ENCODE measurements at places on chromosomes 16 and 17.

- no peak for DNase-seq
These were observed 9.3 kb downstream of the RIPOR1 start for GRCh38 chr16:67537636-67538591.

DNA sequence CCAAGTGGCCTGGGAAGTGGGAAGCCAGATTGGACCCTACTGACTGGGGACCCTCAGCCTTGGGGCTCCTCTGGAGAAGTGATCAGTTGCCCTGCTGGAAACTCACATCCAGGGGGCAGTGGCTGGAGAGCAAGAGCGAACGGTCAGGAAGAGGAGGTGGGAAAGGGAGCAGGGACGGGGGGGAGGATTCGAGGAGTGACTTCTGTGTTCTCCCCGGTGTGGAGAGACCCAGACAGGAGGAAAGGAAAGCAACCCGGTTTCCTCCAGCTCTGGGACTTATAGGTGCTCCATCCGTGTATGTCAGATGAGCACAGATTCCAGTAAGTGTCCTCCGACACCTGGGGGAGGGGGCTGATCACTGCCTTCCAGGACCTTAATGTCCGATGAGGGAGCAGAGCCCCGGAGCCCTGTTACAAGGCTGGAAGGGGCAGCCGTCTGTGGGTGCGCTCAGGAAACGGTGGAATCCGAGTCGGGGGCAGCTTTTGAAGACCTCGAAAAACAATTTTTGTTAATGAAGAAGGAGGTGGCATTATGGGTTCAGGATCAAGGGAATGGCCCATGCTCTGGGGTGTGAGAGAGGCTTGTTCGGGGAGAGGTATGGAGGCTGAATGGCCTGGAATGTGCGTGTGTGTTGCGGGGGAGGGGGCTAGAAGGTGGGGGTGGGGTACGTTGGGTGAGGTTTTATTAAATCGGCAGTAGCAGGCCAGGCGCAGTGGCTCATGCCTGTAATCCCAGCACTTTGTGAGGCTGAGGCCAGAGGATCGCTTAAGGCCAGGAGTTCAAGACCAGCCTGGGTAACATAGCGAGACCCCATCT, 34.8 kb upstream of the NDRG4 start:
- no peak for DNase-seq

- DNase-seq = no peak
These were observed 21.5 kb upstream of the RFFL start for GRCh38 chr17:35084987-35085386.

DNA sequence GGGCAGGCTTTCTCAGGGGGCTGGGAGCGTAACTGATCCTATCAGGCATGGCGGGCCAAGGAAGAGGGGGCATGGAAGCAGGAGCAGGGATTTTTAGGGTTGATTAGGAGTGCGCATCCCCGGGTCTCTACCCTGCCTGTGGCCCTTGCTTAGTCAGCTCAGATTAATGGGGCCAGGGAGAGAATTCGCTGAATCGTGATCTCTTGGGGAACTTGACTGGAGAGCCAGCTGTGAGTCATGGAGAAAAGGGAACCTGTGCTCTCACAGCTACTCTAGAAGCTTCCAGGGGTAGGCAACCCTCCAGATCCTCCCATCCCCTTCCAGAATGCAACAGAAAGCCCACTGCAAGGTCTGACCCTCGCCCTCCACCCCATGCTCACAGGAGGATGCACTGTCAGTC, 3.6 kb downstream of the FOXN1 start:
- DNase-seq = no peak

GRCh38 chr16:74997042-74997491, 1.8 kb upstream of the ZNRF1 start:
- DNase-seq = no peak

- no peak for DNase-seq
These were observed 60.4 kb upstream of the MMP2 start for GRCh38 chr16:55418586-55418985.

DNA sequence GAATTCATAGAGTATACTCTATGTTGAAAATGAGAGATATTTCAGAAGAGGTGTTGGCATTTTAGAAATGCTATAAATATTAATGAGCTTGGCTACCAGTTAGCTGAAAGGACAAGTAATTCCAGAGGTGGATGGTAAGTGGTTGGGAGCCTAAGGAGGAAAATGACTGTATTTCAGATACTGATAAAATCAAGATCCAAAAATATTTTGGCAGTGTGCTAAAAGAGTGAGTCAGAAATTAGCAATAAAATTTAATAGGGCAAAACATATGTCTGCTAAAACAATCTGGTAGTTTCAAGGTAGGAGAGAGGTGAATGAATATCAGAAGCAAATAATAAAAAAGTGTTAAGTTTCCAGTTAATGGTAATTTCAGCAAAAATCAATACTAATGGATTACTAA, 1287.9 kb downstream of the CDH8 start:
- DNase-seq = no peak

GRCh38 chr17:73943416-73944110, 259.9 kb upstream of the RPL38 start:
- DNase-seq = no peak

- no peak for DNase-seq
These were observed 321.5 kb downstream of the MAP2K4 start for GRCh38 chr17:12342161-12342560.

GRCh38 chr17:18889658-18890057, 31.7 kb downstream of the PRPSAP2 start:
- DNase-seq = no peak

DNA sequence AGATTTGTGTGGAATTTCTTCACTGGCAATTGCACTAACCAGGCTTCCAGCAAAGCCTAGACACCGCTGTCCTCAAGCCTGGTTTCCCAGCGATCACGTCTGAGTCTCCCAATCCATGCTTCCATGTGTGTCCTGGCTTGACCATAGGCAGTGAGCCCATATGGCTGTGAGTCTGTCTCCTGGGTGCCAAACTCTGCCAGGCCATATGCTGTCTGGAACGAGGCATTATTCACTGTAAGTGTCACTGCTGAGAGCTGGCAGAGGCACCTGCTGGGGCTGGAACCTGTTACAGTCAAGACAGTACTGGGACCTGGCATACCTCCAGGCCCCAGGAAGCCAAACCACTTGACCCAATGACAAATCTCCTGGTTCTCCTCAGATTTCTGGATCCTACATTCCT, 60.4 kb downstream of the HS3ST2 start:
- DNase-seq = no peak

DNA sequence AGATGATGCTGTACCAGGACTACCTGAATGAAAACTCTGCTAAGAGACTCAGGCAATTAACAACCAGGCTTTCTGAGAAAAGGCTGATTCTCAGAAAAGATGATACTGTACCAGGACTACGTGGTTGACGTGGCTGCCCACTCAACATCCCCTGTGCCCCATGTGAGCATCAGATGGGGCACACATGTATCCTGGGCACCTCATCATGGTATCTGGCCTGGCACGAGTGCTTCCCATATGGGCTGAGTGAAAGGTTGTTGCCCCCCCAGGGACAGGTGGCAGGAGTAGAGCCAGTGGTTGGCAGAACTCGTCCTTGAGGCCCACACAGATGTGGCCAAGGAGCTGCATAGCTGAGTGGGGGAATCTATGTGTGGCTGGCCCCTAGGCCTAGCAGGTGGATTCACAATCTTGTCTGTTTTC, 3.5 kb upstream of the CES4A start:
- peak; percentile 61 for DNase-seq

GRCh38 chr16:73956587-73957494, 339.8 kb upstream of the PSMD7 start:
- DNase-seq = peak; percentile 27

DNA sequence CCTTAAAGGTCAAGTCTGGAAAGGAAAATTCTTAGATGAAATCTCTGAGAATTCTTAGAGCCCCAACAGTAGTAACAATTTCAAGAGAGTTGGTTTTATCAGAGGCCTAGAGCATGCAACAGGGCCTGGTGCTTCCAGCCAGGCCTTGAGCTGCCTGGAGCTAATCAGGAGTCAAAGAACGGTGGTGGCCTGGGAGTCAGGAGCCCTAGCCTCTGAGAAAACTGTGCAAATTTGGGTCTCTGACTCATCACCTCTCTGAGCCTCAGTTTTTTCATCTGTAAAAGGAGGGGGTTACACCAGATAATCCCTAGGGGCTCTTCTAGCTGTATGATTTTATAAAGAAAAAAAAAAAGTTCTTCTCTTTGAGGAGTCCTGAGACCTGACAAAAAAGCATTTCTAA, 227.3 kb upstream of the RPL38 start:
- no peak for DNase-seq

DNA sequence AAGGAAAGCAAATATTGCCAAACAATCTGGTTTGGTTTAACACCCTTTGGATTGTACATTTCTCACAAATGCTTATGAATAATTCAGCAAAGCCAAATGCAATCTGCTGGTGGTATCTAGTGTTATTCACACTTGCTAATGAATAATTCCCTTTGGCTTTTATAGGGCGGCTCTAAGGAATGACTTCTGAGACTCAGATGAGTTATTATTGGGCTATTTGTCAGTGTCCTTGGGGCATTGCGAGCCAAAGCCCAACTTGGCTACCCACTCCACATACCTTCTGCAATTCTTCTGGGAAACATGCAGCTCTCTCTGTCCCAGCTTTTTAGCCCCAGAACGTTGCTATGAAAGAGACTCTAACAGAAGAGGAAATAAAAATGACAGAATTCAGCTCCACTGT, 41.1 kb downstream of the FTO start:
- DNase-seq = no peak

GRCh38 chr16:87648236-87648635, 45.9 kb downstream of the JPH3 start:
- no peak for DNase-seq

- DNase-seq = peak; percentile 63
These were observed 847 bp upstream of the PSMC3IP start for GRCh38 chr17:42578282-42578869.

GRCh38 chr17:61647047-61647446, 56.0 kb upstream of the NACA2 start:
- DNase-seq = no peak

- DNase-seq = no peak
These were observed 103.4 kb downstream of the CYLD start for GRCh38 chr16:50845296-50845695.

GRCh38 chr17:17300624-17301568, 2.3 kb upstream of the NT5M start:
- peak; percentile 44 for DNase-seq

GRCh38 chr16:79293836-79294460, 306.6 kb downstream of the MAF start:
- no peak for DNase-seq

DNA sequence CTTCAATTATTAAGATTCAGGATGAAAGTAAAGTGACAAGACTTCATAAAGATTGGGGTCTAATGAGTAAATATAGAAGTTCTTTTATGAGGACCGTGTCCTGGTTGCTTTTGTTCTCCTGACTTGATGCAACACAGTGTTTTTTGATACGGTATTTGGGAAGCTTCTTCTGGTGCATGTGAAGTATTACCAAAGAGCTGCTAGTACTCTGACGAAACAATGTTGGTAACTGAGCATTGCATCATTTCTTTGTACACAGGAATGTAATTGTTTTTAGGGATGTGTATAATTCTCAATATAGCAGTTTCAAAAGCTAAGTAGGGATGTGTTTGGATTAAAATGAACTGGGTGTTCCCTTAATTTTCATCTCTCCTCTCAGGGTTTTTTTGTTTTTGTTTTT, 15.9 kb downstream of the KPNB1 start:
- DNase-seq = no peak

DNA sequence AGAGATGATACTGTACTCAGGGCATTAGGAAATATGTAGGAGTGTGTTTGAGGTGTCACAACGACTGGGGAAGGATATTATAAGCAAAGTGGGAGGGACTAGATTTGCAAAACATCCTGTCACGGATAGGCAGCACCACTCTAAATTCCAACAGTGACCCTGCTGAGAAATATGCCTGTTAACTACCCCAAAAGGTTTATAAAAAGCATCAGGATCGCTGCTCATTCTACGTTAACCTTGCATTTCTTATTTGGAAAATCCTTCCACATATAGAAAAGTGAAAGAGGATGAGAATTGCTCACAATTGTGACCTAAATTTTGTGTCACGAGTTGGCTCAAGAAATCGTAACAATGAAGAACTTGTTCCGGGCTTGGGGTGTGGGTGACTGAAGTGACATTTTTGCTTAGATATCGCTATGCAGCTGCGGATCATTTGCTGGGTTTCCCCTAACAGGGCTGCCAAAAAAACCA, 51.6 kb downstream of the N4BP1 start:
- DNase-seq = no peak

DNA sequence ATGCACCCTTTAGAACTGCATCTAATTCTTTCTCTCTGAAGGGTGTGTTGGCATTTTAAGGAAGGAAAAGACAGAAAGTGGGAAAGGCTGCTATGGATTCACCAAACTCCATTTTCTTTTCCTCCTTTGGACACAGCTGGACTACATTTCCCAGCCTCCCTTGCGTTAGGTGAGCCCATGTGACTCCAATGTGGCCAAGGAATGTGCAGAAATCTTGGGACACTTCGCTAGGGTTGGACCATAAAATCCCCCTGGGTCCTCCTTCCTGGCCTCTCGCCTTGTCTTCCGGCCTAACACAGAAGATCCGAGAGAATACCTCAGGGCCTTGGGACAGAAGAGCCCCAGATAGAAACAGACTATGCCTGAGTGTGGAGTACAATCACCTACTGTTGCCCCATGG, 56.3 kb downstream of the ABCC12 start:
- DNase-seq = no peak

GRCh38 chr16:2385190-2385836, 43.9 kb upstream of the CCNF start:
- DNase-seq = no peak

DNA sequence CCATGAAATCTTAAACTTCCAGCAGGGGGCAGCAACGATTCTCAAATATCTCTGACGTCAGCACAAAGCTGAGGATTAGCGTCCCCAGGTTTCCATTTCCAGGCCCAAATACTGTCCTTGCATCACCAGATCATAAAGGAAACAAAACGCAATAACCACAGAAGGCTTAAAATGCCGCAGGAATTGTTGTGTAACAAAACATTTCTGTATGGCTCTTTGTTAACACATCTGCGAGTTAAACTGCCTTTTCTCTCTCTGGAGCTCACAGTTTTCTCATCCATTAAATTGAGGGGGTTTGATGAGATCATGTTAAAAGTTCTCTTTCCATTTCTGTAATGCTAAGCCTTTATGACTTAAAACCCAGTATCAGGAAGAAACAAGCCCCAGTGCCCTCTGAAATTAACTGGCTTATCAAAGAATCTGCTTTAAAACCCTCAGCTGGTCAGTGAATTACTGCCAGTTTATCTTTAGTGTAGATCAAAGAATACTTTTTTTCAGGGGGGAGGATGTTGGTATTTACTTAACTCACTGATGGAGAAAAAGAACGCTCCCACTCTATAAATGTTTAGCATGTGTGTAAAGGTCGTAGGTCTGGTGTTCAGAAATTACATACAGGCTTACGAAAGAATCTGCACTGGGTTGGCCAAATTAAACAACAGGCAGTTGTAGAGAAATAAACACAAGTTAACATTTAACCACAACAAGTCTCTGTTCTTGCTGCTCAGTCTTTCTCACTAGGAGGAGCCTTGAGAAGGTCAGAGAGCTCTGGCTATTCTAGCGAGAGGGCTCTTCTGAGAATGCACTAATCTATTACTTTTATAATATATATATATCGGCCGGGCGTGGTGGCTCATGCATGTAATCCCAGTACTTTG, 10.6 kb upstream of the TERF2 start:
- peak; percentile 77 for DNase-seq

GRCh38 chr17:44077595-44077909, 7.0 kb downstream of the G6PC3 start:
- no peak for DNase-seq

GRCh38 chr16:66175636-66176035, 190.9 kb upstream of the CDH5 start:
- DNase-seq = no peak

GRCh38 chr16:4801962-4802658, at the start of gene ROGDI:
TSS of gene ROGDI (minus strand) at chr16:4802633. CDS start at chr16:4802571, 62 bp downstream.
- DNase-seq = peak; percentile 57
